Heart left ventricle (tissue), 16 donors: ENCODE measurements at places on chromosomes 16 and 17. TPM values are rescaled to one million over a fixed set of nuclear protein-coding genes. Genes with fewer than 3 reads are reported as not detected.

DNA sequence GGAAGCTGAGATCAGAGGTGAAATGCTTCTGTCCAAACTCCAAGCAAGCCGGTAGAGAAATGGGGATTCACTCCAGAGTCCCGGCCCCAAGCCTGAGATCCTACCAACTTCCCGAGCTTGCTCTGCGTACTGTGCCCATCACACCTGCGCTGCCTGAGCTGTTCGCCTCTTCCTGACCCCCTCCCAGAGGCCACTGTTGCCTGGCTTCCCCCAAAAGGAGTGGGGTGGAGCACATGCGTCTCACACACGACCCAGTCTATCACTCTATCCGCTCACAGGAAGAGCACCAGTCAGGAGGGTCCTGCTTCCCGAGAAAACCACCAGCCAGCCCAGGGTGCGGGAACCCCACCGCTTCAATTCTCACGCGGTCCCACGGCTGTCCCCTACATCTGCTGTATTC lies 13.5 kb upstream of the C16orf95 start:
- H3K27me3 ChIP-seq: no peaks in the 10 kb centered on the region
- H3K4me1 ChIP-seq: peaks cover 22% of the 10 kb centered on the region
- H3K4me3 ChIP-seq: no peak overlapping the region
- H3K27ac ChIP-seq: no peak overlapping the region
- DNase-seq: no peak
- no peaks in the 10 kb centered on the region for H3K36me3 ChIP-seq

Gene TEKT1
- total RNA-seq: not detected

DNA sequence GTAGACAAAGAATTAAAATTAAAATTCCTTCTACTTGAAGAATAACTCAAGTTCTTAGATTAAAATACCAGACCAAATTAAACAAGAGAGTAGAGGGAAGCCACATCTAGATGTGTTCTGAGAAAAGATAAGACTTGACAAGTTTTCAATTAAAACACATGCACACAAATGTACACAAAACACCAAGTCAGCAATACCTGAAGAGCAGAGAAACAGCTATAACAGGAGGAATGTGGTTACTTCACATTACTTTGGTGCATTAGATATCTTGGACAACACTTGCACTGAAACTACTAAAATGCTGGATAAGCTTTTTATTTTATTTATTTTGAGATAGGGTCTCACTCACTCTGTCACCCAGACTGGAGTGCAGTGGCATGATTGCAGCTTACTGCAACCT lies 113.9 kb downstream of the MAP2K4 start:
- no peaks in the 10 kb centered on the region for H3K27me3 ChIP-seq
- DNase-seq: no peak
- H3K27ac ChIP-seq: no peak overlapping the region

GRCh38 chr16:70454222-70455034 lies at the start of gene FCSK:
Gene FCSK, plus strand, starts transcription at chr16:70454595. Its CDS starts 8,596 bp downstream, at chr16:70463191.
- H3K27ac ChIP-seq: peak within 1 kb of the TSS; percentile 97

- H3K36me3 ChIP-seq: no peaks in the 10 kb centered on the region
- no peaks in the 10 kb centered on the region for H3K4me1 ChIP-seq
- H3K27me3 ChIP-seq: no peaks in the 10 kb centered on the region
- no peak overlapping the region for H3K27ac ChIP-seq
- H3K4me3 ChIP-seq: no peak overlapping the region
Measured at GRCh38 chr16:57358086-57358420, 530 bp upstream of the CCL22 start.

- H3K27me3 ChIP-seq: no peaks in the 10 kb centered on the region
- no peaks in the 10 kb centered on the region for H3K4me1 ChIP-seq
- no peak overlapping the region for H3K4me3 ChIP-seq
- no peaks in the 10 kb centered on the region for H3K36me3 ChIP-seq
Measured at GRCh38 chr17:54924405-54924804, 23.8 kb downstream of the TOM1L1 start.

DNA sequence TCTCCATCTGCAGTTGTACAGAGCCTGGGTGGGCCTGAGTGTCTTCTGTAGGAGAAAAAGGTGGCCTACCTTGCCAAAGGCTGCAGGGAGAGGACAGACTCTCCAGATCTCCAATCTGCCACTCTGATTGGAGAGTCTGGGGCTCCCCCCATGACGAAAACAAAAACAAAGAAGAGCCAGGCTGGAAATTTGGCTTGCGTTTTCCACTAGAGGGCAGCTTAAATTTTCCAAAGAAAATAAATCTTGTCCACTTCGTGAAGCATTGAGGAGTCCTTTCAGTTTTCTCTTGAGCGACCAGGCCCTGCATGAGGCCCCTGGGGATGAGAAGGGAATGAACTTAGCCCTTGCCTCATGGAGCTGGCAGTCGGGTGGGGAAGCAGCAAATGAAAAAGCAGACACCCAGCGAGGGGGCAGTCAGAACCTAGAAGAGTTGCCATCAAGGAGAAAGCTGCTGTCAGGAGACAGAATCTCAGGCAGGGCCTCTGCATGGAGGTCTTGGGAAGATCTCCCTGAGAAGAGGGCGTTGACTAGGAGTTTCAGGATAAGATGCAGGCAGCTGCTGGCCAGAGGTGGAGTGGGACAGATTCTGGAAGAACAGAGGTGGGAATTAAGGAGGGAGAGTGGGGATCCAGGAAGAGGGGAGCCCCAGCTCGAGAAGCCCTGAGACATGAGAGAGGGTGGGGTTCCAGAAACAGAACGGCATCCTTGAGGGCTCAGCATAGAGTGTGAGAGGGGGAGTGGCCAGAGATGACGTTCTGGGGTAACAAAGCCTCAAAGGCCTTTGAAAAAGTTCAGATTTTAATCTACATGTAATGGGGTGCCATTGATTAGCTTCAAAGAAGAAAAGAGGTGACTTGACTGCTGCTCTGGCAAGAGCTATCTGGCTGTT lies 8.4 kb upstream of the SHCBP1 start:
- H3K4me1 ChIP-seq: no peaks in the 10 kb centered on the region
- H3K36me3 ChIP-seq: no peaks in the 10 kb centered on the region
- no peak overlapping the region for H3K27ac ChIP-seq
- DNase-seq: no peak
- H3K4me3 ChIP-seq: no peak overlapping the region

Gene OR3A3
- total RNA-seq: not detected

DNA sequence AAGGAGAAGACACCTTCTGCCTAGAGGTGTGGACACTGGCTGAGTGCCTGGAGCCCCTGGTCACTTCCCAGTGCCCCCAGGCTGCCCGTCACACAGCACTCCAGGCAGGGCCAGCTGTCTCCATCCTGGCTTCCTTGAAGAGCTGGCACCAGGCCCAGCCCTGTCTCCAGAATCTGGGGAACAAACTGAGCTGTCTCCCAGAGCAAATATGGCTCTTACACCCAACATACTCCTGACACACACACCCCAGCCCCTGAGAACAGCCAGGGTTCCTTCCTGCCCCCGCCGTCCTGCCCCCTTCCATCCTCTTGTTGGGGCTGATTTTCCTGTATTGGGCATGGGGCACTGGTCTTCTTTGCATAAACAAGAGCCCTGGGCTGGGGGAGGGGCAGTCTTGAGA lies 9.1 kb downstream of the NHERF1 start:
- H3K36me3 ChIP-seq: no peaks in the 10 kb centered on the region
- H3K27me3 ChIP-seq: no peaks in the 10 kb centered on the region
- H3K27ac ChIP-seq: peak overlapping the region; percentile 18
- peaks cover 57% of the 10 kb centered on the region for H3K4me1 ChIP-seq

Gene CCDC200
- not detected for total RNA-seq

DNA sequence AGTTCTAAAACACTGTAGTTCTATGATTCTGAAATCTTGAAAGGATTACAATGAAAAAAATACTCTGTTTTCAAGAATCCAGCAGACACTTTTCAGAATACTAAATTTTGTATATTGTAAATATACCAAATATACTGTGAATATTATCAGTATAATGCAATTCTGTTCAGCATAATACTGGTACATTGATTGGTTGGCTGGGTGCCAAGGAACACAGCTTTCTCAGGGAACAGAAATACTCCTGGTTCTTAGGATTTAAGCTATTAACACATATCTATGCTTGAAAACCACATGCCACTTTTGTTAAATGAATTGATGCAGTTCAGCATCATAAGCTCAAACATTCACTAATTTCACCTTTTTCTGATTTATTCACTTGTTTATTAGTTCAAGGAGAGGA lies 2.5 kb upstream of the GINS3 start:
- DNase-seq: no peak
- no peak overlapping the region for H3K4me3 ChIP-seq
- no peak overlapping the region for H3K27ac ChIP-seq
